ENCODE measurements at places on chromosomes 13 and 19.

DNA sequence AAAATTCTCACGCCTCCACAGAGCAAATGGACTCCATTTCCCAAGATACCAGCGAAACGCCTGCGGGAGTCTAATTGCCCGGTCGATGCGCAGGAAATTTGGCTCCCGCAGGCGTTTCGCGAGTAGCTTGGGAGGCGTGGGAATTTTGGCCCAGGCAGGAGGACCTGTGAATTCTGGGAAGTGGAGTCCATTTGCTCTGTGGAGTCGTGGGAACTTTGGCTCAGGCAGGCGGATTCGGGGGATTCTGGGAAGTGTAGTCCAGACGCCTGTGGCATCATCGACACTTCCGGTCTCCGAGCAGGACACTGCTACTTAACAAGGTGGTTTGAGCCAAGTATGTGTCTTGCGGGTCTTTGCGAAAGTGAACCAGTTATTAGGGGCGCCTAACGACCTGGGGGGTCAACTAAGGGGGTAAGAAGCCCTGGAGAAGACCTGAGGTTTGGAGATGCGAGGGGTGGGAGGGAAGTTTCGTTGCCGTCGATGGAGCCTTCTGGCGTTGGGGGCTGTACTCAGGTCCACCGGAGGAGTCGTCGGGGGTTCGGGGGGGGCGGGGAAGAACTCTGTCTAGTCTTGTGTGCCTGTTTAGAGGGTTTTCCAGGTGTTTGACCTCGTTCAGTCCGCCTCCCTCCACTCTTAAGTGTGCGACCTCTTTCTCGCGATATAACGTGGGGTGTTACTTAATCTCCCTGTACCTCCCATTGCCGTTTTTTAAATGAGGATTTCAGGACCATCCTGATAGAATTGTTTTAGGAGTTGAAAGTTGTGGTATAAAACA, at the start of gene ZNF155:
ZNF155 (plus strand) TSS at position 277 of the 775 bp plus-strand sequence. CDS start 4,356 bp downstream, outside the sequence.
- DNase-seq, result peak; percentile 34

DNA sequence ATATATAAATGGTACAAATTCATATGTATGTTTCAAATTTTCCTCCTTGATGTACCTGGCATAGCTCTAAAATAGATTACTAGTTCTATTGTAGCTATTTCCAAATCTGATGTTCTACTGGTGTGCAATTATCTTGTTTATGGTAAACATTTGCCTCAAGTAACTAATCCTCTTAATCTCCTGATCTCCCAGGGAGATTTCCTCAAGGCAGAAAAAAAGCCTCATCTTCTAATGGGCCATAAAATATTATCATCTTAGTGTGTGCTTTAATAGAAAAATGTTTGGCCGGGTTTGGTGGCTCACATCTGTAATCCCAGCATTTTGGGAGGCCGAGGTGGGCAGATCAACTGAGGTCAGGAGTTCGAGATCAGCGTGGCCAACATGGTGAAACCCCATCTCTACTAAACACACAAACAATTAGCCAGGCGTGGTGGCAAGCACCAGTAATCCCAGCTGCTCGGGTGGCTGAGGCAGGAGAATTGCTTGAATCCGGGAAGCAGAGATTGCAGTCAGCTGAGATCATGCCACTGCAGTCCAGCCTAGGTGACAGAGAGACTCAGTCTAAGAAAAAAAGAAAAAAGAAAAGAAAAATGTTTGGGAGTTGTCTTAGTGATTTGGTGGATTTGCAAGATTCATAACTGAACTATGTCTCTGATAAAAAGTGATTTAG, 498.9 kb upstream of the SLITRK5 start:
- no peak for DNase-seq

DNA sequence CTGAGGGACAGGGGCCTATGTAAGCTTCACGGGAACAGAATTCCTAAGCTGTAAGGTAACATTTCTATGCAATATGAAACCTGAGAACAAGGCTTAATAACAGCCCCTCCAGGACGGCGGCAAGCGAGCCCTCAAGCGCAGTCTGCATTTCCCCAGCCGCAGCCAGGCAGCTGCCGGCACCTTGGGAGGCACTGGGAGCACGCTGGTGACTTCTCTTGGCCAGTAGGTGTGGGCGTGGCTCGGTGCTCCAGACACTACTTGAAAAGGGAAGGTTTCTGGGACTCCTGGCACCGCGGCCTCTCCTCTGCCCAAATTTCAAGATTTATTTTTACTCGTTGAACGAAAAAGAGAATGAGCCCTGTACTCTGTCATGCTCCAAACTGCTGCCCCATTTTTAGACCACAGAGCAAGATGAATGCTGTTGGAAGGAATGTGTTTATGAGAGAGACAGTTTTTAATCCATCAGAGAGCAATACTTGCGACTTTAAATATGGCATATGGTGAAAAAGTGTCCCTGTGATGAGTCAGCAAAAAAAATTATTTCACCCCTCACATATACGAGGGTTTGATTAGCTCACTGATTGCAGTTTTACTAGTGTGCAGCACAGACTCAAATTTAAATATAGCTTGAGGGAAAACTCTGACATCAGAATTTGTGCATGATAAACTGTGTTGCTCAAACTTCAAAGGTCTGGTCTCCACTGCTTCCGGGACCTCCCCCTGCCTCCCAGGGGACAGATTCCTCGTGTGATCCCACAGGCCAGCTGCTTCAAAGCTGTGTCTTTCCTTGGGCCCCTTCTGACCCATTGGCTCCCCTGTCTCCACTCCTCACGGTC, 81.2 kb downstream of the COL4A2 start:
- DNase-seq, result no peak

GRCh38 chr13:41641429-41641828, 184.1 kb downstream of the RGCC start:
- DNase-seq, result no peak

DNA sequence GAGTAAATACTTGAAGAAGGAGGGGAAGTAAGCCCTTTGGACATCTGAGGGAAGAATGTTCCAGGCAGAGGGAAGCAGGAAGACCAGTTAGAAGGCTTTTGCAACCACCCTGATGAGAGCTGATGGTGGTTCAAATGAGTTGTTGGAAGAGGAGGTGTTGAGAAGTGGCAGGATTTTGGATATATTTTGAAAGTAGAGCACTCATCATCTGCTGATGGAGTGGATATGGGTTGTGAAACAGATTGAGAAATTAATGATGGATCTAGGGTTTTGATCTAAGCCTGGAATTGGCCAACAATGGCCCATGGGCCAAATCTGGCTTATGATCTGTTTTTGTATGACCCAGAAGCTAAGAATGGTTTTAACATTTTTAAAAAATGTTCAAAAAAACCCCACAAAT, 230.7 kb downstream of the NDFIP2 start:
- no peak for DNase-seq

DNA sequence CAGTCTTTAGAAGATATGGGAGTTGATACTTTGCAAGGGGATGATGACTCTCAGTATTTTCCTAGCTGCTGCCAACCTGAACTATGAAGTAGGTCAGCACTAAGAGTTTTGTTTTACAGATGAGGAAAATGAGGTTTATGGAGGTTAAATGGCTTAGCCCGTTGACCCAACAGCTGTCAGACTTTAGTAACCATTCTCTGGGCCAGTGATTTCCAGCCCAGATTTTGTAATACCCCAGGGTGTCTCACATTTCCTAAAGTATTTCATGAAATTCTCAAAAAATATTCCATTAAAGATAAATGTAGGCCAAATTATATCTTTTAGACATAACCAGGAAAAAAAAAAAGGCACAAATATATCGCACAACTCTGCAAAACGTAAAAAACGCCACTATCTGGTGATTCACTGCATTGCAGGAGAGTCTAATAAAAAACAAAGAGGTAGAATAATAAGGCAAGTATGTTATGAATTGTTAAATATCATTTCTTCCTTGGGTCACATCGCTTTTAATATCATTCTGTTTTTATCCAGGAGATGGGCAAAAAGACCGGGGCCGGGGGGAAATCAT, 112.5 kb downstream of the DACH1 start:
- DNase-seq, result no peak

- peak; percentile 61 for DNase-seq
Measured at GRCh38 chr19:3544742-3545668, 6.0 kb downstream of the TEKTIP1 start.

DNA sequence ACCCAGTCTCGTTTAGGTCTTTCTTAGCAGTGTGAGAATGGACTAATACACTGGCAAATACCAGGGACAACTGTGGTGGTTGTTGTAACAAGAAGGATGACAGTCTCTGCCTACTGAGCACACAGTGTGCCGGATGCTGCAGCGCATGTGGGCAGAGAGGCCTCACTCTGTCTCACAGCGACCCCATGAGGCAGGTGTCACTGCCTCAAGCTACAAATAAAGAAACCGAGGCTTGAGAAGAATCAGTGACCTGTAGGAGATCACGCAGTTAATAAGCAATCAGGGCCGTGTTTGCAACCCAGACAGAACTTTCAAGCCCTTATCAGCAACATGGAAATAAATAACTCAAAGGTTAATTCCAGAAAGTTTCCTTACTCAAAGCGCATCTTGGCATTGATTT, 40.5 kb upstream of the GAS6 start:
- no peak for DNase-seq

DNA sequence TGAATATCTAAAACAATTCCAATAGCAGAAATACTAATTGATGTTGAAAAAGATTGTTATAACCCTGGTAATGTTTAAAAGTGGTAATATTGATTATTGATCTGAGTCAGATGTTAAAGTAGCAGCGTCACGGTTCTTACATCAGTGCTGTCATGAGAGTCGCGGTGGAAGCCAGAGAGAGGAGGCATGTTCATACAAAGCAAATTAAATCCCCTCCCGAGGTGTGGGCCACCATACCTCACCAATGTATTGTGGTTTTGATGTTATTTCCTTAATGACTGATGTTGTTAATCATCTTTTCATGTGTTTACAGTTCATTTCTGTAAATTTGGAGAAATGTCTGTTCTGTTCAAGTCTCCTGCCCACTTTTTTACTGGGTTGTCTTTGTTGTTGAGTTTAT, 11.2 kb downstream of the ZNF317 start:
- DNase-seq, result no peak

- DNase-seq, result no peak
Measured at GRCh38 chr19:58468216-58468839, 1.4 kb downstream of the ZNF324 start.

DNA sequence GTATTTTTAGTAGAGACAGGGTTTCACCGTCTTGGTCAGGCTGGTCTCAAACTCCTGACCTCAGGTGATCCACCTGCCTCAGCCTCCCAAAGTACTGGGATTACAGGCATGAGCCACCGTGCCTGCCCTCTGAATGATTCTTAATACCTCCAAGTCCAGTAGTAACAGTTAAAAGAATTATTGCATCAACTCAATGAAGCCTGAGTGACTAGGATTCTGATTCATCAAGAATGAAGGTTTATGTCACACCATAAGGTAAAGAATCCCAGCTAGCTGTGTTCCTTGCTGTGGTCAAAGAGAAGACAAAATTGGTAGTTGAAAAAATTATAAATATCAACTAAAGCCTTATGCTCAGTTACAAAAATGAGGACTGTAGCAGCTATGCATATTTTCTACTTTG, 81.2 kb upstream of the ABCC4 start:
- DNase-seq, result no peak

- DNase-seq, result no peak
Measured at GRCh38 chr13:46749951-46750350, 47.0 kb downstream of the ESD start.

DNA sequence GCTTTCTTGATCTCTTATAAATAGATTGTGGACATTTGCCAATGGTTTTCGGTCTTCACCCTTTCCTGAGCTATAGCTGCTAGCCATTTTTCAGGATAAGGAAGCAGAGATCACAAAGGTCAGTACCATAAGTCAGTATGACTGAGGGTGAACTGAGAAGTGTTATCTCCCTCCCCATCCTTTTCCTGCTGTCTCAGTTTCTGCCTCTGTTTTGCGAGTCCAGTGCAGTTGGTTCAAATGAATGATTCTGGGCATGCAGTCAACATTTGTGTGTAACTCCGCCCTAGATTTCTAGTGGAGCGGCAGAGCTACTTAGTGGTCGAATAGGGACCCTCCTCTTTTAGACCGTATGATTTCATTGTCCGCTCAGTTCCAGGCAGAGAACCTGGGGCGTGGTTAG, 460.8 kb upstream of the ARGLU1 start:
- no peak for DNase-seq

DNA sequence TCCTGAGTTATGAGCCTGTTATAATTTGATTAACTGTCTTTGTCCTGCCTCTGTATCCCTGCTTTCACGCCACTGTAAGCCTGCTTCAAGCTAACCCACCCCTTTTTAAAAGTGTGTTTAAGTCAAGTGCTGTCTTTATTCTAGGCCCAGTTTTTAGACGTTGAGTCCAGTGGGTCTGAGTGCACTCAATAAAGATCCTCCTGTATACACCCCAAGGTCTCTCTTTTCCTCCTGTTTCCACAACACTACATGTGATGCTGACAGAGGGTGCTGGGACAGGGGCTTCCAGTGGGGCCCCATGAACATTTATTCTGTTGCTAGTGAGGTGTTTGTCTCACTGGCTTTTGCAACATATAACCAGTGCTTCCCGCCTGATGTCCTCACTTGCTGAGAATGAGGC, 6.7 kb upstream of the F2RL3 start:
- no peak for DNase-seq

DNA sequence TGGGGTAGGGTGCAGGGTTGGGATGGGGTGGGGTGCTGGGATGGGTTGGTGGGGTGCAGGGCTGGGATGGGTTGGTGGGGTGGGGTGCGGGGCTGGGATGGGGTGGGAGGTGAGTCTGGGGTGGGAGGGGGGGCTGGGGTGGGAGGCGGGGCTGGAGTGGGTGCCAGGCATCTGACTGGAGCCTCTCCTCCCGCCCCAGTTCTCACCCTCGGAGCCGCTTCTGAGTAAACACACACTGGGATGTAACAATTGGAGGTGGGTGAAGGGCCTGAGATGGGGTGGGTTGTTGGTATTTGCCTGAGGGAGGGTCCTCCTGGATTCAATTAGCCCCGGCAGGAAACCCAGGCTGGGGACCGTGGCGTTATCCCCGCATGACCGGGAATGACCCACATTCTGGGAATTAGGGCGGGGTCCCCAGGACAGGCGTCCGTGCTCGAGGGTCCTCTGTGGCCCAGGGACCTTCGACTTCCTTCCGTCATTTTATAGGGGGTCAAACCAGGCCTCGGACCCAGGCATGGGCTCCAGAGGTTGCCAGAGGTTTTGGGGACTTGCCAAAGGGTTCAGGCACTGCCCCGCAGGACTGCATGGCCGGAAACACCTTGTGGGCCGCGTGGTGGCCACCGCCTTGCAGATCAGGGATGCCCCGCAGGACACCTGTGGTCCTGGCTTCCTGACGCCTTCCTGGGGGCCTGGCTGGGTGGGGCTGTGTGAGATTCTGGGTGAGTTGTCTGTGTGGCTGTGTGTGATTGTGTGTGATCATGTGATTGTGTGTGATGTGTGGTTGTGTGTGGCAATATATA, 1.4 kb downstream of the TMPRSS9 start:
- DNase-seq, result no peak

Data from stimulated activated CD8-positive, alpha-beta memory T cell treated with anti-CD3 and anti-CD28 coated beads, Interleukin-7, amount 100 ng/mL, for 1 hour (primary cell).